ENCODE measurements at places on chromosomes 11 and 22.

DNA sequence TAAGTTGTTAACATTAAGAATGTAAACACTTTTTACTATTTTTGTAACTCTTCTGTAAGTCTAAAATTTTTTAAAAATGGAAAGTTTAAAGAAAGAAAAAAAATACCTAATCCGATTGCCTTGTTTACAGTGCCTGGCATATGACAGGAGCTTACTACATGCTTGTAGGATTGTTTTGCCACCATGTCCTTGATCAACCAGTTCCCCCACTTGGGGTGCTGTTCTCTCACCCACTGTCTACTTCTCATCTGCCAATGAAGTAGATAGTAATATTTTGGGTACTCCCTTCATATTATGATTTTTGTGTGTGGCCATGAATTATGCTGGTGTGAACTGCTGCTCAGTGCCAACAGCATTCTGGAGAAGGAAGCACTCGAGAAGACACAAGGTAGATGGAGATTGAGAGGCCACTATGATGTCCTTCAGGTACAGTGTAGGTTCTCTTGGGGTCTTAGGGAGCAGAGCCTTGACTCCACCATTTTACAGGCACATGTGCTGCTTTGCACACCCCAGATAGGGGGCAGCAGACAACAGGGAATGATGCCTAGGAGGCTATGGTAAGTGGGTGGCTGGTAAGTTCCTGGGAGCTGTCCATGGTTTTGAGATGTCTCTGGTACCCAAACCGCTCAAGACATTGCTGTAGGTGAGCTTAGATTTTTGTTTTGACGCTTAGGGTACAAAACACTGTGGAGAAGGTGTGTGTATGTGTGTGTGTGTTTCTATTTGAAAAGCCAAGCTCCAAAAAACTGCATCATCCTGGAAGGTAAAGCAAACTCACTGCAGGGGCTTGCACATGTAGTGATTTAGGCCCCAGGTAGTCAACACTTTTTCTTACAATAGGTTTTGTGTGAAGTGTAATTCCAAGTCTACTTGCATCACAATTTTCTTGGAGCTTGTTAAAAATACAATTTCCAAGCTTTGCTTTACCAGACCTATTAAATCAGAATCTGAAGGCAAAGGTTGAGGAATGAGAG lies 494.5 kb upstream of the LARGE1 start:
- no peak for DNase-seq

DNA sequence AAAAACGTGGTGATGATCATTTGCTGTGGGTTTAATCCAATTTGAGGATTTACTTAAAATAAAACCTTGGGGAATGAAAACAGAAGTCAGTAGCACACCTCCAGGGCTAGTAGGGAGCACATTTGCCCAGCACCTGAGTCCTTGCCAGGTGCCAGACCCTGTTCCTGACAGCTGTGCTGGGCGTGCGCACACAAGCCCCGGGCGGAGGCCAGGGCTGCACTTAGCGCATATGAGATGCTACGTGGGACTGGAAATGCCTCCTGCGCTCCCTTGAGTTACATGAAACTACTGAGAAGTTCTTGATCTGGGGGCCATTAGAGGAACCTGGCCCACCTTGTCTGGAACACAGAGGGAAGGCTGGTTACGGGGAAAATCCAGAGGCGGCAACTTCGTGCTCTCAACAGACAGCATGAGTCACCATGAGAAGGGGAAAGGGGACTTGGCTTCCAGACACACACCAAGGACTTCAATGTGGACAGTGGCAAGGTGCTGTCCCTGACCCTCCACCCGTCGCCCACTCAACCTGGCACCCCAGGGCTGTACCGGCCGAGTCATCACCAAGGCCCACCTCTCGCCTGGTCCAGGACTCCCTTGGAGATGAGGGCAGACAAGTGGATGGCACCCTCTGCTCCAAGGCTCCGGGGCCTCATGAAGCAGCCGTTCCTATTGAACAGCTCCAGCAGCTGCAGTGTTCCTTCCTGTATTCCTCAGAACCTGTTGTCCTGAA lies 1468.6 kb downstream of the BRD1 start:
- DNase-seq = no peak

- no peak for DNase-seq
These were observed 106.4 kb downstream of the SERGEF start for GRCh38 chr11:17906436-17906835.

DNA sequence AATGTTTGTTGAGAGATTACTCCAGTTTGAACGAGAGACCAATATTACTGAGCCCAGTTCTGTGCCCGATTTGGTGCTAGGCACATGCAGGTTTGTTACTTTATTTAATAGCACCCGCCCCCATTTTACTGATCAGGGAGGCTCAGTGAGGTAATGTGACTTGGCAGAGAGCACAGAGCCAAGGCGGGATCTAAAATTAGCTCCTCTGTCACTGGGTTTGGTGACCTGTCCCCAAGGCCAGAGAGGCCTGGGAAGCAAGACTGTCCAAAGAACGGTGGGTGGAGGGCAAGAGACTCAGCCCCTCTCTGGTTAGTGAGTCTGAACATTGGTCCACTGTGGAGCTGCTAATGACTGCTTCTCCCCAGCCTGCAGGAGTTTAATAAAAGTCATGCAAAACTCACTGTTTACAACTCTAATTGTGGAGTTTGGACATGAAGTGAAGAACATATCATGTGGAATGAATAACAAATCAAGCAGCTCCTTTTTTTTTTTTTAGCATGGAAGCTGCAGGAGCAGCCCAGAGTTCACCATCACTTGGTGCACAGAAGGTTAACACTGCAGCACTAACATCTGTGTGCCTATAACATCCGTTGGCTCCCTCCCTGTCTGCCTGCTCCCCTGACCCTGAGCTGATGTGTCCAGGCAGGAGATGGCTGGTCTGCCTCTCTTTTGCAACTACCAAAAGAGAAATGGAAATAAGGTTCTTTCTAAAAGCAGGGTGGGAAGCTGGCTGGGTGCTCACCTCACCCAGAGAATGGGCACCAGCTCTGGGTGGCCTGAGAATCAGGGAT lies 39.0 kb downstream of the CSNK2A3 start:
- no peak for DNase-seq

DNA sequence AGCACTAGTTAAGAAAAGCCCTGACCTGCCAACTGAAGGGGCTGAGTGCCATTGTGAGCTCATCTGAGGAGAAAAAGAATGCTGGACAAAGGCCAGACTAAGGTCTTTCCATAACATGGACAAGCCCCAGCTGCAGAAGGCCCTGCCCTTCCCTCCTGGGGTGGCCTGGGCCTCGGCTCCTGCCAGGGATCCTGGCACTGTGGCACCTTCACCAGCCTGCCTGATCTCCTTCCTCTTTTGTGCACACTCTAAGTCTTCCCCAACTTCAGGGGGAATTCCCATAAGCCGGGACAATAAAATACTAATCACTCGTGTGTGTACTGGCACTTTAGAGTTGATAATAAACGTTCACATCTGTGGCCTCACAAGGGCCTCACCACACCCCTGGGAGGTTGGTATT lies 9.9 kb downstream of the TMPRSS13 start:
- DNase-seq = no peak

DNA sequence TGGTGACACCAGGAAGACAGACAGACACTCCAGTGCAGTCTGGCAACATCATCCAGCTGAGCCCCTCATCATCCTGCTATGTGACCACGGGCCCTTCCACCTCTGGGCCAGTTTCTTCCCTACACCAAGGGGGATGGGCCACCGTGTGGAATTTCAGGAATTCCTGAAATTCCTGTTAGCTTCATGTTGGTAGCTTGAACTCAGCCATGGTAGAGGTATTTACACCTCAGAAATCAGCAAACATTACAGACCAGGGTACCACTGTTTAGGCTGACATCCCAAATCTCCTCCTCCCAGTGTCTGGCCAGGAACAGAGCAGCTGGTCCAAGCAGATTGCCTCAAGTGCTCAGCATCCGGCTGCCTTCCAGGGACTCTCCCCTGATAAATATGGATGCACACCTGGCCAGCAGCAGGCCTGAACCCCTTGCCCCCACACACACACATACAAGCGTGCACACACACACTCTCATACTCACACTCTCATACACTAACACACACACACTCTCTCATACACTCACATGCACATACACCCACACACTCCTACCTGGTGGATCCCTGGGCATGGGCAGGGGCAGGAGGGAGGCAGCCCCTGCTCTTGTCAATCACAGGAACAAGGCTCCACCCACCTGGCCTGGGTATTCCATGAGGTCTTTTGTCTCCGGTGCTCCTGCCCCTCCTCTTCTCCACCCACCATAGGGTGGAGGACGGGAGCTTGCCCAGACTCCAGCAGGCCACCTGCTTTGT lies 85.2 kb downstream of the BUD13 start:
- DNase-seq = no peak

DNA sequence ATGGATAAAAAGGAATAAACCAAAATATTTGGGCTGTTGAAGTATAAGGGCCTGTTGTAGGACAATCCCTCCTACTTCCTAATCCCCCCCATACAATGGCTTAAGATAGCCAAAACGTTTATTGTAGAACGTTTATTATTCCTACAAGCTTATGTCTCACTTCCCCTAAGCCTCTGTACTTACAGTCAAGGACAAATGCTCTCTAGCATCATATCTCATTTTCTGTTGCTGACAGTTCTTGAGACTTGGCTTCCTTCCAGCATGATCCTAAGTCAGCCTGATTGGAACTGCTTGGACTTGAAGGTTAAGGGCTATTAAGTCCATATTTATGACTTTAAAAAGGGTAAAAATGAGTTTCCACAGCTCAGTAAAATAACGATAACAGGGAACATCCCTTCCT lies 8.8 kb downstream of the MISFA start:
- DNase-seq = no peak

- DNase-seq = no peak
These were observed 234.5 kb upstream of the TBCEL start for GRCh38 chr11:120789391-120789790.

GRCh38 chr11:35619855-35620640 lies 1.8 kb downstream of the FJX1 start:
- DNase-seq = no peak

- DNase-seq = no peak
These were observed 3.5 kb downstream of the ADM start for GRCh38 chr11:10308201-10308954.

DNA sequence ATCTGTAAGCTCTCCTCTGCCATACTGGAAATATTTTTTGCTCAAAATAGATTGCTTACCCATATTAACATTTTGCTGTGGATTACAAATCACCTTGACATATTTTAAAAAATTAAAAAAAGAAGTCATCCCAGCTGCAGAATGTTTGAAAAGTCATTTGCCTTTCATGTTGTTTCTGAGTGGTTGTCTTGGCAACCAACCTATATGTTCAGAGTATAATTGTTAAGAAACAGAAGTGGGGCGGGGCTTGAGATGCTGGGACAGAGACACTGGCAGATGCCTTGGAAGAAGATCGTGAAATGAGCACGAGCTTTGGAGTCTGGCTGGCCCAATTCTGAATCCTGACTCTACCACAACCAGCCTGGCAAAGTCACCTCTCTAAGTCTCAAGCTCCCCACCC lies 348.2 kb downstream of the LARGE1 start:
- no peak for DNase-seq

DNA sequence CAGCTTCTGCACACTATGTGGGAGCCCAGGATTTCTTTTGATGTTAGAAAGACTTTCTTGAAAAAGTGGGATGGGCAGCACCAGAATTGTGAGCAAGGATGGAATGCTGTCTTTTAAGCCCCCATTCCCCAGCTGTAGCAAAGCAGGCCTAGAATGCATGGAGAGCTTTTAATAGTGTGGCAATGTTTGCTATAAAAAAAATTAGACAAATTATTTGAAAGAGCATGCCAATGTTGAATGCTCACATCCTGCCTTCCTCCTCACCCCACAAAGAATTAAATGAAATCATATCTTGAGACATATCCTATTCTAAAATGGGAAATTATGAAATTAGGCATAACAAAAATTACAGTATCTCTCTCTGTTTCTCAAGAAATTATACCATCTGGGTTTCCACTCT lies 154.7 kb downstream of the C11orf91 start:
- no peak for DNase-seq

GRCh38 chr22:20803696-20804324 lies 29.9 kb downstream of the SERPIND1 start:
- no peak for DNase-seq

GRCh38 chr22:31867386-31868153 lies 76.8 kb upstream of the YWHAH start:
- no peak for DNase-seq

- DNase-seq = no peak
These were observed 121.5 kb downstream of the CCDC34 start for GRCh38 chr11:27241311-27242122.

GRCh38 chr11:128613300-128613995 lies 26.1 kb upstream of the ETS1 start:
- no peak for DNase-seq

Measured in stimulated activated CD8-positive, alpha-beta memory T cell treated with anti-CD3 and anti-CD28 coated beads, Interleukin-2, amount 100 ng/mL, for 1 hour (primary cell).